CD4-positive, alpha-beta T cell treated with Interleukin-4 for 1 hour (primary cell): ENCODE measurements at places on chromosomes 2 and 18.

DNA sequence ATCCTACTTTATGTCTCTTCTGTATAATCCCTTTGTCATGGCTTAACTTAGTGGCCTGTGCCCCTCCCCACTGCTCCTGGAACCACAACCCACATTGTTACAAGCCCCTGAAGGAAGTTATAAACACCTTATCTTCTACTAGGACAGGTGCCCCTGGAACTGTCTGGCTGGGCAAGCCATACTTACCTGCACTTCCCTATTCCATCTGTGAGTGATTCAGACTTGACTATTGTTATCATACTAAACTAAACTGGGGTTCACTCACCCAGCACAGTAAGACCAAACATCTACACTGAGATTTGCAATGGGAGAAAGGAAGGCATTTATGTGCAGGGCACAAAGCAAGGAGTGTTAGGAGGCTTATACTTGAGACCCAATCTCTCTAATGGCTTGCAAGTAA is 3.7 kb upstream of the UGT1A6 start:
- DNase-seq: no peak

DNA sequence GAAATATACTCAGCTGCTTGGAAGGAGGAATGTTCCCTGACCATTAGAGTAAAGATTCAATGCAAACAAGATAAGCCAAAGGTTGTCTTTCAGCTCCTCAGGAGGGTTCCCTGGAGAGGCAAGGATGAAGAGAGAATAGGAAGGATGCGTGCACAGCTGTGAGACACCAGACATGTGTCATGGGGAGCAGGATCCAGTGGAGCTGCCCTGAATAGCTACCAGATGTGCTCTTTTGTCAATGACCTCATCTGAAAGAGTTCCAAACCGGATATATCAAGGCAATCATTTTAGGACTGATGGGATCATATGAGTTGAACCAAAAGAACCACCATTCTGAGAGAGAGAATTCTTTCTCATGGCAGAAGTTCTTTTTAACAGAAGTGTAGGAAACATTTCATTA is 490.6 kb downstream of the IRS1 start:
- DNase-seq: no peak

DNA sequence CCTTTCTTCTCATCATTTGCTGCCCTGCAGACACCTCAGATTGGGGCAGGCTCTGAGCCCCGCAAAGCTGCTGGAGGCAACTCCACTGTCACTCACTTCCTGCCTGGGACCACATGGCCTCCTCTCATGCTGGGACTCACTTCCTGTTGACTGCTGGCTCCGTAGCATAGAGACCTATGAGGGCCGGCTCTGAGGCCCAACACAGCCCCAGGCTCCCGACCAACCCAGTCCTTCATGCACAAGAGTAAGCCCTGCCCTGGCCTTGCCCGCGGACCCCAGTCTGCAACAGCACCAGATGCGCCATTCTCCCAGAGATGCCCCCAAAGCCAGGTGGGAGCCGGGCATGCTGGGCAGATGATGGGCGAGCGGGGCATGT is 55.7 kb downstream of the DNMT3A start:
- DNase-seq: peak; percentile 72

- DNase-seq: no peak
Observed at GRCh38 chr2:72497763-72498162, 328.1 kb downstream of the EXOC6B start.

DNA sequence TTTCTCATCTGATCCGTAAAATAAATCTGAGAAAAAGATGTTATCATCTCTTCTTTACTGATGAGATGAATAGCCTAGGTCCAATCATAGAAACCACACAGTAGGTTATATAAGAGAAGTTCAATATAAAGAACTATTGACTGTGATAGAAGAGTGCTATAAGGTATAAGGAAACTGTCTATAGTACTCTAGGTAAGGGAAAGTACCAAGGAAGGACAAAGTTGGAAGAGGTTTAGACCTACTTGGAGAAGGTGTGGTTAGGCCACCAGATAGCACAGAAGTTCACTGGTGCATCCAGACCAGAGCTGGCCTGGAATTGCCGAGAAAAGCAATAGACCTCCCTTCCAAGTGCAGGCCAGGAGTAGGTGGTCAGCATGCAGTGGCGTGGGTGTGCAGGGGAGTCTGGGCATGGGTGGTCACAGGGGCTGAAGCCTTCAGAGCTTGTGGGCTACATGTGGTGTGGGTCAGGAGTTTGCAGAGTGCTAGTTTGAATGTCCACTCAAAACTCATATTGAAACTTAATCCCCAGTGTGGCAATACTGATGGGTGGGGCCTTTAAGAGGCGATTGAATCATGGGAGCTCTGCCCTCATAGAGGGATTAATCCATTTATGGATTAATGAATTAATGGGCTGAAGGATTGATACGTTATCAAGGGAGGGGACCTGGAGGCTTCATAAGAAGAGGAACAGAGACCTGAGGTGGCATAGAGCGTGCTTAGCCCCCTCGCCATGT is 86.3 kb downstream of the ALPK2 start:
- DNase-seq: no peak

GRCh38 chr2:26430826-26431225 is 29.1 kb downstream of the DRC1 start:
- no peak for DNase-seq
